Stimulated activated CD4-positive, alpha-beta T cell treated with anti-CD3 and anti-CD28 coated beads, Interleukin-1b, Interleukin-23, amount 100 ng/mL, for 1 hour (primary cell): ENCODE measurements at places on chromosomes 7 and 10.
A peak's percentile ranks its signal among the peaks of the same experiment; 100 is the strongest.

- no peak for DNase-seq
Observed at GRCh38 chr7:45574416-45574668, 174 bp downstream of the ADCY1 start.

DNA sequence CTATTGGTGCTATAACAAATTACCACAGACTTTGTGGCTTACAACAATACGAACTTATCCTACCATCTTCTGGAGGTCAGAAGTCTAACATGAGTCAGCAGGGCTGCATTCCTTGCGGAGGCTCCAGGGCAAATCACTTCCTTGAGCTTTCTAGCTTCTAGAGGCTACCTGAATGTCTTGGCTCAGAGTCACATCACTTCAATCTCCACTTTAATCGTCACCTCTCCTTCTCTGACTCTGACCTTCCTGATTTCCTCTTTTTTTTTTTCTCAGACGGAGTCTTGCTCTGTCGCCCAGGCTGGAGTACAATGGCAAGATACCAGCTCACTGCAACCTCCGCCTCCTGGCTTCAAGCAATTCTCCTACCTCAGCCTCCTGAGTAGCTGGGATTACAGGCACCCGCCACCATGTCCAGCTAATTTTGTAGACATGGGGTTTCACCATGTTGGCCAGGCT lies 44.6 kb upstream of the ANAPC16 start:
- no peak for DNase-seq

DNA sequence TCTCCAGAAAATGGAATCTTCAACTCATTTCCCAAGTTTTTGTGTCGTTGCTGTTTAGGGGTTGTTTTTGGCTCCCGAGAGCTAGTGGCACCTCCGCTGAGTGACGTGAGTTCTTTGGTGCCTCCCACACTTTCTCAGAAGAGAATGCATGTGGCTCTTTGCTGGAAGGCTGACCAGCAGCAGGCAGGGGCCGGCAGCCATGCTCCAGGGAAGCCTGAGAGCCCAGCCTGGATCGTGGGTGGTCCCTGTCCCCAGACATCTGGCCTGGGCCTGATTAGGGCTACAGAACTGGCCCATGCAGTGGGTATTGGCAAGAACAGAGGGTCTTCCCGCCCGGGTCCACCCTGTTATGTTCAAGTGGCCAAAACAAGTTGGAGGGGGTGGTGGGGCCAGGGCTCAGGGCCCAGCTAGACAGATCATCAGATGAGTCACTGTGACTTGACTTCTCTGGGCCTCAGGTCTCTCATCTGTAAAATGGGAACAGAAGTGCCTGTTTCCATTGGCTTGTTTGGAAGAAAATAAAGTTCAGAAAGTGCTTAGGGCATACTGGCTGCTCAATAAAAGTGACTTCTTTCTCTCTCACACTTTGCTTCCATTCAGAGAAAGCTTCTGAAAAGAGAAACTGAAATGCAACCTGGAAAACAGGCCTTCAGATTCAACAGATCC lies 83.1 kb downstream of the STRA8 start:
- no peak for DNase-seq

DNA sequence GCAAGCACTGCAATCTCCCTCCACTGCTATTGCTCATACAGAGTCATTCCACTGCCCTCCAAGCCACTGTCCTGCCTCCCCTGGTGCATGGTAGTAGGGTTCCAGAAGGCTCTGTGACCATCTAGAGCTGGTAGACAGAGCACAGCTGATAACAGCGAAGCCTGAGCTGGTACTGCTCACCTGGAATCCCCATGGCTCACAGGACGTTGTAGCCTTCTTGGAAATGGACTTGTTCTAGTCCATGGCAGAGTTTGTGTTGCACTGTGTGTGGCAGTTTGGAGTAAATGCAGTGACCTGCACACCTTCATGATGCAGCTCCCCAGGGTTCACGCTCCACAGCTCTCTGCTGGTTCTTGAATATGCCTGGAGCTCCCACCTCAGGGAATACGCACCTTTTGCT lies 67.0 kb downstream of the ITGA8 start:
- DNase-seq = no peak

DNA sequence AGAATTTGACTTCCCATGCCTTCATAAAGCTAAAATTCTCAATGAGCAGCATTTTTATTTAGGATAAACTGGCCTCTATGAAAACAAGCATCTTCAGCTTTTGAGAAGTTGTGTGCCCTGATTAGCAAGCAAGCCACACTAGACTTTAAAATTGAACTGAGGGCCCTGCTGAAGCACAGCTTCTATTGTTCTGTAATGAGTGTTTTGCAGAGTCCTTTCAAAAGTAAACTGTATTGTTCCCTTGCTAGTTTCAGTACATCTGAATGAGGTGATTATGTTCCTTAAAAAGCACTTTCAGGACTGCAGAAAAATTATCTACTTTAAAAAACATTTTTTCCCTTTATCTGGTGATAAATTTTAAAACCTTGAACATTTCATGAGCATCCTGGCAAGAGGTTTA lies 113.3 kb upstream of the PRPS1L1 start:
- DNase-seq = no peak

DNA sequence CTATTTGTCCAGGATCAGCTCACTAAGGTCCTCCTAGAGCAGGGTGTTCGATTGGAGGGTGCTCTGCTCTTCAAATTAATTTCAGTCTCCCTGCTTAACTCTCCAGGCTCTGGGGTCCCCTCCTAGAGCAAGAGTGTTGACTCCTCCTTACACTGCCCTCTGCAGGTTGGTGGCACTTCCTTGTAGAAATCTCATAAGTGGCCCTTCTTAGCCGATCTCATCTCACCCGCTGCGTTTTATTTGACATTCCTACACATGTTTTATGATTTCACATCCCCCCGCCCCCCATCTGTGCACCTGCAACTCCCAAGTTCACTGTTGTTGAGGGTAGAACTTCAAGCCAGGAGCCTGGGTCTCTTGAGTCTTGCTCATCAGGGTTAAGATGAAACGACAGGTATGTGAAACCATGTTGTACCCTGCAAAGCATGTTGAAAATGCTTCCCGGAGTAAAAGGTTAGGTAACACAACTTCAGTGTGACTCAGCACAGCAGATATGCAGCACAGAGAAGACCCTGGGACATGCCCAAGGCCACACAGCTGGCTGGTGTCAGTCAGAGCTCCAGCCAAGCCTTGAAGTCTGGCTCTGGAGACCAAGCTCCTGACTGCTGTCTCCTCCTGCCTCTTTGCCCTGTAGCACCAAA lies 171.2 kb downstream of the PRKAG2 start:
- no peak for DNase-seq

- DNase-seq = no peak
Observed at GRCh38 chr7:91293840-91294239, 29.6 kb downstream of the FZD1 start.

GRCh38 chr7:29843093-29843492 lies 36.8 kb downstream of the WIPF3 start:
- DNase-seq = no peak

GRCh38 chr7:124662937-124663336 lies 102.7 kb downstream of the GPR37 start:
- no peak for DNase-seq

DNA sequence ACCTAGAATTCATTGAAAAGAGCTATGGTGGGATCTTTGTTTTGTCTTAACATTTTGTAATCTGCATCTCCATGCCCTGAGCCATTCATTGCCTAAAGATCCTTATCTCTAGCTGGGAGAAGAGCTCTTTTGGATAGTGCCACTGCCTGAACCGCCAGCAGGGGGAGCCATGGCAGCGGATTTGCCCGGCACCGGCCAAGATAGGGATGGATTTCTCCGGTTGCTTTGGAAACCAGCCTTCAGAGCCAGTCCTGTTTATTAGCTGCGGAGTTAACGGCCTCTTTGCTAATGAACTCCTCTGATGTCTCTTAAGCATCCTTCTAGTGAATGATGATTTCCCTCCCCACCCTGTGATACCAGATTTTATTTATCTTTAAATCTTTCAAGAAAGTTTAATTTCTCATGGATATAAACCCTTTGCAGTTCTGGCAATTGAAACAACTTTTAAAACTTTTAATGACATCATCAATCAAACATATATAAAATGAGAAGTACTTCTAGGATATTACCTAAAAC lies 58.2 kb upstream of the LYZL2 start:
- peak; percentile 73 for DNase-seq

DNA sequence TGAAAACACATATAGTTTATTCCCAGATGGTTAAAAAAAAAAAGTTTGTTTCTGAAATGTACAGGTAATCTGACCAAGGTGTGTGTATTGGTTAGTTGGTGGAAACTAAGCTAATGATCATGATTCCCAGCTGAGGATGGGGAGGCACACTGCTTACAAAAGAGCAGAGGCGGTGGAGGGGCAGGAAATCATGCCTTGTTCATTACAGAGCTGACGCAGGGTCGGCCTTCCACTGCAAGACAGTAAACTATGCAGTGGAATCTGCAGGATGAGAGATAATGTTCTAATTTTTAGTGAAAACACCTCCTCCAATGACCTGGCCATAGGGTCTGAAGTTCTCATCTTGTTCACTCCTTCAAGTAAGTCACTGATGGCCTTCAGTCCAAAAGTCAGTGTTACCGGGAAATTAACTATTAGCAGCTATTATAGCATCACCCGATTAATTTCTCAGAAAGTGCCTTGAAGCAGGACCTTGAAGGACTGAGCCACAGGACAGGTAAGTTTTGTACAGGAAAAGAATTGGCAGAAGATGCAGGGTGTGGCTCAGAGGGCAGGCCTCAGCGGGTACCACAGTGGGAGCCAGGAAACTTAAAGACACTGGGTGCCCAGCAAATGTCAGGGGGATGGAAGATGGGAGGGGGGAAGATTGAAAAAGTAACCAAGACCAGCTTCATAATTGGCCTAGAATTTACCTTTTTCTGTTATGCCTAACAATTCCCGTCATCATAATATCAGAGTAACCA lies 36.0 kb downstream of the MYOF start:
- DNase-seq = no peak

DNA sequence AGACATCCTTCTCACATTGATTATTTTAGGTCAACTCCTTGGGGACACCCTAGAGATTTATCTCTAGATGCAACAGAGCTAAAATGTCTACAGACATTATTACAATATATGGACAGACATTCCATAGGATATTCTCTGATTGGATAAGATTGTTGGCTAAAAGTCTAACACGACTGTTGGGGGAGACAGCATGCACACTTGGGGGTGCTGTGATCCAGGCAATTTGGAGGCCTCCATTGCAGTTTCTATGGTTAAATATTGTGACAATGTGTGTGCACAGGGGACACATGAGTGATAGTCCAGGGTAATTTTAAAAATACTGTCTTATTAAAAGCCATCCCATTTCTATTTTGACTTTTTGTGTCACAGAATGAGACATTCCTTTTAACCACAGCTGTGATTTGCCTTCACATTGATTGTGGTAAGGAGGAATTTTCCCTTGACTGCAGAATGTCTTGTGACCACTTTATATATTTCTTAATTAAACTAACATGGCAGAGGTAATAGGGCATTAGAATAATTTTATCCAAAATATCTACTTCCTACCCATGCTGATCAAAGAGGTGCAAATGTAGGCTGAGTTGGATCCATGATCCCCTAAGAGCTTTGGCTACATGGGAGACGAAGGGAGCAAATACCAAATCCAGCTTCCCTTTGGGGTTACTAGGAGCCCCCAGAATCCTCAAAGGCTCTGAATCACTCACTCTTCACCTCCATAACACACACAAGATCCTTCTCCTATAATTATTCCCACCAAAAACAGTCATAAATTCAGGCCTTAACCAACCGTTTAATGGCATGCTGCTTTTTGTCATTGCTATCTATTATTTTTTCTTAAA lies 7.3 kb downstream of the TFPI2 start:
- no peak for DNase-seq

GRCh38 chr7:30171766-30172447 lies 37.1 kb downstream of the MTURN start:
- DNase-seq = no peak
